ENCODE measurements at places on chromosomes 5 and 9. TPM values are rescaled to one million over a fixed set of nuclear protein-coding genes. Genes with fewer than 3 reads are reported as not detected.
A peak's percentile ranks its signal among the peaks of the same experiment; 100 is the strongest.

GRCh38 chr9:131628459-131629225, 83.3 kb downstream of the PRRT1B start:
- DNase-seq, result no peak
- no peaks in the 10 kb centered on the region for H3K27me3 ChIP-seq
- no peak overlapping the region for H3K4me3 ChIP-seq
- no peaks in the 10 kb centered on the region for H3K36me3 ChIP-seq
- H3K4me1 ChIP-seq, result no peaks in the 10 kb centered on the region

GRCh38 chr9:130445268-130445983, 665 bp downstream of the ASS1 start:
- H3K27me3 ChIP-seq, result no peaks in the 10 kb centered on the region
- no peaks in the 10 kb centered on the region for H3K36me3 ChIP-seq
- peak overlapping the region; percentile 74 for H3K27ac ChIP-seq
- DNase-seq, result peak; percentile 59
- H3K4me1 ChIP-seq, result peaks cover 28% of the 10 kb centered on the region

- H3K4me1 ChIP-seq, result peaks cover 6% of the 10 kb centered on the region
- no peaks in the 10 kb centered on the region for H3K27me3 ChIP-seq
- H3K4me3 ChIP-seq, result no peak overlapping the region
Observed at GRCh38 chr5:159504857-159505304, 174.6 kb upstream of the IL12B start.

DNA sequence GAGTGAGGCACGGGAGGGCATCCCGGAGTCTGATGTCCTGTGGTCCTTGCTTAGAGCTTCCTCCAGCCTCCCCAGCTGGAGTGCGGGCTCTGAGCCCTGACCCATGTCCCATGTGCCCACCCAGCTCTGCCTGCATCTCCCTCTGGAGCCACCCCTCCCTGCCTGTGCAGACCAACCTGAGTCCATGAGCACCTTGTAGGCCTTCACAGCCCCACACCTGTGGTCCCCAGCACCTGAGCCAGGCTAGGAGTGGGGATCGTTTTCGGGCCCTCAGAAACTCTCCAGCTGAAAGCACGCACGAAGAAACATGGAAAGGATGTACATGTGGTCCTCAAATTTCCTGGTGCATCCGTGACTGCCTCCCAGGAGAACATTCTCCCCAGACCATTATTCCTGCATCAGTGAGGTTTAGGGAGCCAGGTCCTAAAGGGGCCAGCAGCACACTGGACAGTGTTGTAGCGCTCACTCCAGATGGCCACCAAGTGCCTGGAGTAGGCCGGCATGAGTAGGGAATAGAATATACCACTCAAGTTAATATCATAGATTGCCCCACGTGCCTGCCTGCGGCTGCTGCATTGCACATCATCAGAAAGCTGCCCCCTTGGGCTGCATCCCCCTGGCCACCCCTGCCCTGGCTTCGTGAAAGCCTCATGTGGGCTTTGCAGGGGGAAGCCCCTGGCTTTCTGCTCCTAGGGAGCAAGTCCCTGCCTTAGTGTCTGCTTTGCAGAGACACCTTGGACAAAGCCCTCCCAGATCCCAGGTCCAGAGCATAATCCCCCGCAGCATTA, 80.6 kb downstream of the WNK2 start:
- DNase-seq, result peak; percentile 5
- H3K4me1 ChIP-seq, result no peaks in the 10 kb centered on the region
- H3K27me3 ChIP-seq, result no peaks in the 10 kb centered on the region

DNA sequence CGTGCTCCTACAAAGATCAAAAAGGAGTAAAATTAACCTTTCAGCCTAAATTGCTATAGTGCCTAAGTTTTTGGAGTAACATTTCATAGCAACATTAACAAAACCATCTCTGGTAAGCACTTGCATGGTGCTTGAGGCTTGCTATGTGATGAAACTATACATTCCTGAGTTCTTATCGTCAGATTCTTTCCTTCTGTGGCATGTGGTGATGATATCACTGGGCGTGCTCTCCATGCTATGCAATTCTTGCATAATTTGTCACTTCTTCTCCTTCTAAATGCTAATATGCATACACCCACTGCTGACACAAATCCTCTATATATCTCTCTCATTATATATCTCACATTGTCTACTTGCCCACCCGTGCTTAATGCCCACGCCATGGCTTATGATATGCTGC, 2019.9 kb downstream of the MAT2B start:
- no peaks in the 10 kb centered on the region for H3K4me1 ChIP-seq
- DNase-seq, result no peak
- no peaks in the 10 kb centered on the region for H3K36me3 ChIP-seq
- H3K27me3 ChIP-seq, result no peaks in the 10 kb centered on the region
- H3K27ac ChIP-seq, result no peak overlapping the region

- H3K27ac ChIP-seq, result no peak overlapping the region
- H3K4me1 ChIP-seq, result no peaks in the 10 kb centered on the region
- DNase-seq, result no peak
- no peak overlapping the region for H3K4me3 ChIP-seq
- no peaks in the 10 kb centered on the region for H3K36me3 ChIP-seq
- H3K27me3 ChIP-seq, result no peaks in the 10 kb centered on the region
Observed at GRCh38 chr9:135692410-135692809, 6.9 kb downstream of the SOHLH1 start.

DNA sequence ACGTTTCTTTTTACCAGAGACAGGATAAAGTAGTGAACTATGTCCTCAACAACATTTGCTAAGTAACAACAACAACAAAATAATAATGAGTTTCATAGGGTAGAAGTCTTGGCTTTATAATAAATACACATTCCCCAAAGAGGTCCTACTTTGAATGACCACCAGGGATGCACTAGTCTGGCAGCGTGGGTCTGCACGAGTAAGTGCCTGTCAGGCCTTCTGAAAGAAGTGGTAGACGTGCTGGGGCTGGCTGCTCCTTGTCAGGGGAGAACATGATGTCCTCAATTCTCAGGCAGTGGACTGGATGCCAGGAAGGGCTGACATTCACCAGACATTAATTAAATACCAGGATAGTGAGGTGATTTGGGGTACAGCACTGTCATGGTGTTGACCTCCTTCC, 331.1 kb downstream of the TMEM38B start:
- H3K27me3 ChIP-seq, result no peaks in the 10 kb centered on the region
- DNase-seq, result no peak
- H3K36me3 ChIP-seq, result no peaks in the 10 kb centered on the region
- no peaks in the 10 kb centered on the region for H3K4me1 ChIP-seq
- H3K4me3 ChIP-seq, result no peak overlapping the region
- no peak overlapping the region for H3K27ac ChIP-seq

DNA sequence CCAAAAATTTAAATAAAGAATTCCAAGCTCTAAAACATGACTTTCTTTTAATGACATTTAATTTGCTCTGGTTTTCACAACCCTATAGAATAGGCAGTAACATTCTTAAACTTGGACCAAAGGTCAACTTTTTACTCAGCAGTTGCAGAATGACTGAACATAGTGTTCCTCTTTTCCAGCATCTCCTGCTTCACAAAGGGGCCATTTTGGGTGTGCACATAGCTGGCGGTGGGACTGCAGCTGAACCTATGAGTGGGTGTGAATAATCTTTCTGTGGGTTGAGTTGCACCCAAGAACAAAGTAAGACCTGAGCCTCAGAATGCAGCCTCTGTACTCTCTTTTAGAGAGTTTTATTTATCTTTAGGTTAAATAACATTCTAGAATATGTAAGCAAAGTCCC, 96.9 kb upstream of the HAPLN1 start:
- no peaks in the 10 kb centered on the region for H3K36me3 ChIP-seq
- H3K27ac ChIP-seq, result no peak overlapping the region
- H3K4me3 ChIP-seq, result no peak overlapping the region
- H3K4me1 ChIP-seq, result no peaks in the 10 kb centered on the region

DNA sequence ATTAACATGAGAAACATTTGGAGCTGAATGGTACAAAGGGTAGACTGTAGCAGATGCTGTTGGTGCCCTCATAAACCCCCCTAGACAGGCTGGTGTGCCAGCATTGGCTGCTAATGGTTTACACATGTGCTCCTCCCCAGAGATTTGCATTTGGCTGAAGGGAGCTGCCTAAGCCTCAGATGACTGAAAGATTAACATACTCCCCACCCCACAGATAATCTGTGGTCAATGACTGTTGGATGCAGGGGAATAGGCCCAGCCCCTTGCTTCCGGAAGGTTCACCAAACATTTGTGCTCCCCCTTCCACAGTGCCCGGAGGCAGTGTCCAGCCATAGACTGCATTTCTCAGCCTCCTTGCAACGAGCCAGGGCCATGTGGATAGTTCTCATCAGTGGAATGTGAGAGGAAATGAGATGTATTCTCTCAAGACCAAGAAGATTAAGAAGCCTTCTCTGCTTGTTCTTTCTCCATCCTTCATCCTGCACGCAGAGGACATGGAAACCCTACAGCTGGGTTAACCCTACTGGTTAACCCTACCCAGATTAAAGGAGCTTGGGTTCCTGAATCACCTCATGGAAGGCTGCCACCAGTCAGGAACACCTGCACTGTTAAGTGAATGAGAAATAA, 79.6 kb downstream of the PHAX start:
- H3K27me3 ChIP-seq, result no peaks in the 10 kb centered on the region
- H3K36me3 ChIP-seq, result no peaks in the 10 kb centered on the region
- H3K4me3 ChIP-seq, result no peak overlapping the region
- DNase-seq, result no peak

GRCh38 chr5:83313436-83313835, 158.1 kb upstream of the VCAN start:
- H3K36me3 ChIP-seq, result no peaks in the 10 kb centered on the region
- H3K27ac ChIP-seq, result no peak overlapping the region
- H3K4me1 ChIP-seq, result no peaks in the 10 kb centered on the region
- no peaks in the 10 kb centered on the region for H3K27me3 ChIP-seq
- no peak overlapping the region for H3K4me3 ChIP-seq

DNA sequence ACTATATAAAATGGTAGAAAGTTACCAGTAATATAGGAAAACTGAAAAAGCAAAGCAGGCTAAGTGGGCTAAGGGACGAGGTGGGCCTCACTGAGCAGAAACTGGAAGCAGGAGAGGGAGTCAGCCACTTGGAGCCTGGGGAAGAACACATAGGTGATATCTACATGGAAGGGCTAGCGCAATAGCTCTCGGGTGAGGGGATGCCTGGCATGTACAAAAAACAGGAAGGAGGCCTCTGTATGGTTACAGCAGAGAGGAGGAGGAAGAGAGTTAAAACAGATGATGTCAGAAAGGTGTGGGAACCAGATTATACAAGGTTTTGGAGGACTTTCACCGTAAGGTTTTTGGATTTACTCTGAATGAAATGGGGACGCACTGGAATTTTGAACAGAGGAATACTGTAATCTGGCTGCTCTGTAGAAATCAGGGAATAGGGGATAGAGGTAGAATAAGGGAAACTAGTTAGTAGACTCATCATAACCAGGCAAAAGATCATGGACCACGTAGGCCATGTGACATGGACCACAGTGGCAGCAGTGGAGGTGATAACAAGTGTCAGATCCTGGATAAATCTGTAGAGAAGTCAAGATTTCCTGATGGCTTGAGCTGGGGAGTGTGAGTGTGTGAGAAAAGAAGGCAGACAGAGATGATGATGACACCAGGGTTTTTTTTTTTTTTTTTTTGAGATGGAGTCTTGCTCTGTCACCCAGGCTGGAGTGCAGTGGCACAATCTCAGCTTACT, 52.5 kb downstream of the FNBP1 start:
- no peak overlapping the region for H3K27ac ChIP-seq
- no peak overlapping the region for H3K4me3 ChIP-seq
- no peak for DNase-seq
- peaks cover 5% of the 10 kb centered on the region for H3K4me1 ChIP-seq
- no peaks in the 10 kb centered on the region for H3K27me3 ChIP-seq
- H3K36me3 ChIP-seq, result no peaks in the 10 kb centered on the region

DNA sequence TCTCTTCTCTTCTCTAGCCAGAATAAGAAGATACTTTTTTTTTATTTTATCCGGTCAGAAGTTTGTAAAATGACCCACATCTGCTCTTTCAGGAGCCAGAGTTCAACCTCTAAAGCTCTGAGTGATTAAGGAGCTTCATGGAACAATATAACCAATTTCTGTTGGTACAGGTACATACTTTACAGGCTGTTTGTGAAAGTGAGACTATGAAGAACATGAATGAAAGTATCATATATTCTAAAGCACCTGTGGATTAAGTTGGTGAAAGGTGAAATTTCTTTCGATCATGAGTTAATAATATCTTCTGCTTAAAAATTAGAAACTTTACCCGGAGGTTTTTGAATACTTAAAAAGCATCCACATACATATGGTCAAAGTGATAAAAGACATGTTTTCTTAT, 65.2 kb downstream of the DMRT2 start:
- no peak overlapping the region for H3K27ac ChIP-seq
- H3K27me3 ChIP-seq, result no peaks in the 10 kb centered on the region
- no peaks in the 10 kb centered on the region for H3K36me3 ChIP-seq
- no peaks in the 10 kb centered on the region for H3K4me1 ChIP-seq
- no peak overlapping the region for H3K4me3 ChIP-seq

VAV2 gene
- 6.8 TPM for total RNA-seq

PDLIM4 gene
- 58.7 TPM for total RNA-seq

TAS2R1 gene
- total RNA-seq, result not detected

FOXD4L3 gene
- not detected for total RNA-seq

SRA1 gene
- 20.9 TPM for total RNA-seq

CLIC3 gene
- not detected for total RNA-seq

Data from ovary (tissue), 10 donors.